Stomach (tissue), 19 donors: ENCODE measurements at places on chromosomes 3 and 15.

DNA sequence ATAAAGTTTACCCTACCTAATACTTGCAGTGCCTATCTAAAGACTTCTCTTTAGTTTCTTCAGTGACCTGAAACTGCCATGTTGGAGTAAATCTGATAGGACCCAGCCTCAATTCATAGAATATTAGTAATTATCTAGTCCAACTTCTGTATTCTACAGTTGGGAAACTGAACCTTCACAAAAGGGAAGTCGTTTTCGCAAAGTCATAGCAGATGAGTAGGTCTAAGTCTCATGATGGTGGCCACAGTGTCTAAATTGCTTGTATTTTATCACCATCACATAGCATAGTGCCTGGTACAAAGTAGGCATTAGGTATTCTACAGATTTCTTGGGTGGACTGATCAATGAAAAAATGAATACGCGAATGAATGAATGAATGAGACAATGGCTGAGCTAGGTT lies 8.4 kb downstream of the GMNC start:
- no peaks in the 10 kb centered on the region for H3K36me3 ChIP-seq
- no peak overlapping the region for H3K27ac ChIP-seq
- no peak overlapping the region for H3K4me3 ChIP-seq
- DNase-seq: no peak

DNA sequence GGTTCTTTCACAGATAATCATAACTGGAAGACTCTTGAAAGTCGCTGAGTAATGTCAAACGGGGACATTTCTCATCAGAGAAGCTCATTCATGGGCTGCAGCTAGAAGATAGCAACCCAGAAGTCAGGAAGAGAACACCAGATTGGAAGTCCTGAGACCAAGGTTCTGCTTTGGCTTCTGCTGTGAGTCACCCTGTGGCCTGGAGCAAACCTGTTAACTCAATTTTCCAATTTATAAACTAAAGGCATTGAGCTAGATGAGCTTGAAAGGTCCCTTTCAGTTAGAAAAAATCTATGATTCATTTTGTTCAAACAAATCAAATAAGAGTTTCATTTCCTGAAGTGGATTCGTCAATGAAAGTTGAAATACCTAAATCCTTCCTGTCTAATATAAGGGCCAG lies 402.2 kb downstream of the EPHB1 start:
- no peak overlapping the region for H3K4me3 ChIP-seq
- no peak overlapping the region for H3K27ac ChIP-seq
- H3K36me3 ChIP-seq: no peaks in the 10 kb centered on the region
- DNase-seq: no peak
- H3K27me3 ChIP-seq: no peaks in the 10 kb centered on the region

- H3K27me3 ChIP-seq: no peaks in the 10 kb centered on the region
- peaks cover 43% of the 10 kb centered on the region for H3K4me1 ChIP-seq
- DNase-seq: no peak
- H3K36me3 ChIP-seq: no peaks in the 10 kb centered on the region
- H3K4me3 ChIP-seq: no peak overlapping the region
- no peak overlapping the region for H3K27ac ChIP-seq
Measured at GRCh38 chr3:16899919-16900318, 15.2 kb downstream of the PLCL2 start.

DNA sequence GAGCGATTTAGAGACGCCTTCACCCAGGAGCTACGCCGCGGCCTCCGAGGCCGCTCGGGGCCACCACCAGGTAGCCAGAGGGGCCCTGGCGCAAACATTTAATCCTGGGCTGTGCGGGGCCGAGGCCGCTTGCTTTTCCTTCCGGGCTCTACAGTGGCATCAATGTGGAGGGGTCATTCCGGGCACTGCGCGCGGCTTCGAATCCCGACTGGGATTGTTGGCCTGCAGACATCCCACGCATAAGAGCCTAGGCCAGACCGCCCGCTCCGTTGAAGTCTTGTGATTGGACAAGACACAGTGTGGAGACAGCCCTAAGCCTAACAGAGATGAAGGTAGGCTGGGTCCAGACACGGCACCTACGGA lies 568 bp upstream of the NCBP2 start:
- no peak for DNase-seq
- peaks cover 29% of the 10 kb centered on the region for H3K36me3 ChIP-seq
- H3K27ac ChIP-seq: peak overlapping the region; percentile 97
- peaks cover 17% of the 10 kb centered on the region for H3K4me1 ChIP-seq
